ENCODE measurements at places on chromosomes 2 and 18.

- no peak for DNase-seq
Observed at GRCh38 chr2:241492174-241492565, 16.2 kb downstream of the STK25 start.

- no peak for DNase-seq
Observed at GRCh38 chr2:55054106-55054875, 4.0 kb upstream of the RTN4 start.

GRCh38 chr2:183010112-183010511 lies 28.1 kb downstream of the NCKAP1 start:
- no peak for DNase-seq

DNA sequence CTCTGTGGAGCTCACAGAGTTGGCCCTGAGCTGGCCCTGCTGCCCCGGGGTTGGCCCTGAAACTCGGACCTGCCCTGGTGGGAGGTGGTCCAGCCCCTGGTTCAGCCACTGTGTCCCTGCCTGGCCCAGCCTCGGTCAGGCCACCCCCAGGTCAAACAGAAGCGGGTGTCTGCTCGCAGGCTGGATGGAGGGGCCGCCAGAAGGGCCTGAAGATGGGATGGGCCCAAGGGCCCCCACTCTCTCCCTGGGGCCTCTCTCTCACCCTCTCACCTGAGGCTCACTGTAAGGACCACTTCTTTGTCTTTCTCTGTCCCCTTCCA lies 25.1 kb upstream of the B3GNT7 start:
- DNase-seq: no peak

- DNase-seq: no peak
Observed at GRCh38 chr18:67290421-67290820, 226.1 kb downstream of the DSEL start.

DNA sequence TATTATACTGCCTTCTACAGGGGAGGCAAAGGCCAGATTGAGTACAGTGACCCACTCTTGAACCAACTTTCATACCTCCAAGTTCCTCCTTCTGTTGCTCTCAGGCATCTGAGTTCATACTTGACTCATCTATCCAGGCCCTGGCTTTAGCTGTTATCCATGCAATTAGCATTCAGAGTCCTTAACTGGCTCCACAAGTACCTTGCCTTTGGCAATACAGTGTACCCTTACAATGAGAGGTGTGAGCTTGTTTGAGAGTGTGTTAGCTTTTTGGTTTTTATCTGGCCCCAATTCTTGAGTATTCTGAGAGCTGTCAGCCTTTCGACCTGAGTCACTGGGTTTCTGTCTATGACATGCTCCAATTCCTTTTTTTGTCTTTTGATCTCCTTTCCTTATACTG lies 60.2 kb downstream of the EHD3 start:
- no peak for DNase-seq

- DNase-seq: no peak
Observed at GRCh38 chr18:35291166-35291565, 1.1 kb upstream of the ZSCAN30 start.

DNA sequence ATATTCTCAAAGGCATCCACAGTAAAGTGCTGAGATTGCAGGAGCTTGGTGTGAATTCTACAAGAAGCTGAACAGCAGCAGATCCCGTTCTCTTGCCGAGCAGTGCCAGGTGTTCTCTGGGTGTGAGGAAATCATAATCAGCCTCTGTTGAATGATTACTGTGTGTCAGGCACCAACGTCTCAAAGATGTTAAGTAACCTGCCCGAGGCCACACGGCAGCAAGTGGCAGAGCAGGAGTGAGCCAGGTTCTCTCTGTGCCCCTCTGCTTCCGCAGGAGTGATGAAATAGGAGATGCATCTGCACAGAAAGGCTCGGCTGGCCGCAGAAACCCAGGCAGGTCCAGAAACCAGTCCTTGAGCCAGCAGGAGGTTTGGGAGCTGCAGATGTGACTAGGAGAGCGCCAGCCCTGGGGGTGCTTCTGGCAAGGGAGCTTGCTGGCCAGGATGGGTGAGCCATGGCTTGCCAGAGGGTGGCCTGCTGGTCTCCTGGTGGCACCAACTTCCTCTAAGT lies 68.4 kb downstream of the COPS7B start:
- no peak for DNase-seq

DNA sequence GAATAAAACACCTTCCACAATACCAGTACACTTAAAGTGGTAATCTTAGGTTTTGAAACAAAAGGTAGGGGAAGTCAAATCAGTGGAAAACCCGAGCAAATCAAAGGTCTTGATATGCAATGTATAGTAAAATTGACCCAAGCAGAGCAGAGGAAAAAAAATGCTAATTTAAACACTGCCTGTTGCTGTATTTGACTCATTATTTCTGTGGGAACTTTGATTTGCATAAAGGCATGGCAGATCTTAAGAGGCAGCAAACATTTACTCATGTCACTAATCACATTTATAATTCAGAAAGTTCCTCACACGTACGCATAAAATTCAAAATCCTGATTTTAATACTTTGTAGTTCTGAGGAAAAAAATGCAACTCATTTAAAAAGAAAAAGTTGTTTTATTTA lies 64.4 kb downstream of the IKZF2 start:
- DNase-seq: no peak

DNA sequence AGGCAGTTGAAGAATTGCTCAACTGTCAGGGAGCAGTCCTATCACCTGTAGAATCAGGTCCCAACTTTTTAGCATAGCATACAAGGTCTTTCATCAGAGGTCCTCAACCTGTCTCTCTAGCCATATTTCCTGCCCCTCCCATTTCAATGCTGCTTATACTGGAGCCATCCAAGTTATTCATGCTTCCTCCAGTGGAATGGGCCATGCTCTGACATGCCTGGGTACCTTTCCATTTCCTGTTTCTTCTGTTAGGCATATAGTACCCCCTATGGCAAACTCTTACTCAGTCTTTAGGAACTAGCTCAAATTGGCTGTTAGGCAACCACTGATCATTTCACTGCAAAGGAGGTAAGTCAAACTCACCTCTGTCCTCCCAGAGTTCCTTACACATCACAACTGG lies 51.0 kb upstream of the ABCA12 start:
- DNase-seq: no peak

DNA sequence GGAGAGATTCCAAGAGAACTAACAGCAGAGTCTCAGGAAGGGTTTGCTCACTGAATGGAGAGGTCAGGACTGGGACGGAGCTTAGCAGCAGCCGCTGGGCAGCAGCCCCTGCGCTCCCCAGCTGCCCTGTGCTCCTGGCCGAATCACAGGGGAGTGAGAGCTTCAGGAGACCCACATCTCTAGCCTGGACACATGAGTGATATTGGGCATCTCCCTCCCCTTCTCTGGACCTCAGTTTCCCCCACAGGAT lies 511 bp downstream of the MATN3 start:
- DNase-seq: no peak

- DNase-seq: no peak
Observed at GRCh38 chr2:170243118-170243837, 65.3 kb downstream of the MYO3B start.

DNA sequence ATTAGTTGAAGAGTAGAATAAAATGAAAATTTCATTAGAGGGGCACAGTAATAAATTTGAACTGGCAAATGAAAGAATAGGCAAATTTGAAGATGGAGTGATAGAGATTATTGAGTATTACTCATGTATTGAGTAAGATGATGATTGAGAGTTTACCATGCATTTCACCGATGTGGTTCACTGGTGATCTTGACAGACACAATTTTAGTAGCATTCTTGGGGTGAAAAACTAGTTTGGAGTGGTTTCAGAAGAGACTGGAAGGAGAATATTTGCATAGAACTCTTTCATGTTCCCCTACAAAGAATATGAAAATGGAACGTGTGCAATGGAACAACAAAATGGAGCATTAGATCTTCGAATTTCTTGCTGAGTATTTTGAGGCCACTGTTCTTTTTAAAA lies 121.4 kb downstream of the ASXL3 start:
- no peak for DNase-seq

GRCh38 chr2:28610583-28611201 lies 114.8 kb downstream of the PLB1 start:
- DNase-seq: no peak

GRCh38 chr18:396251-396555 lies 104.3 kb downstream of the COLEC12 start:
- DNase-seq: no peak

DNA sequence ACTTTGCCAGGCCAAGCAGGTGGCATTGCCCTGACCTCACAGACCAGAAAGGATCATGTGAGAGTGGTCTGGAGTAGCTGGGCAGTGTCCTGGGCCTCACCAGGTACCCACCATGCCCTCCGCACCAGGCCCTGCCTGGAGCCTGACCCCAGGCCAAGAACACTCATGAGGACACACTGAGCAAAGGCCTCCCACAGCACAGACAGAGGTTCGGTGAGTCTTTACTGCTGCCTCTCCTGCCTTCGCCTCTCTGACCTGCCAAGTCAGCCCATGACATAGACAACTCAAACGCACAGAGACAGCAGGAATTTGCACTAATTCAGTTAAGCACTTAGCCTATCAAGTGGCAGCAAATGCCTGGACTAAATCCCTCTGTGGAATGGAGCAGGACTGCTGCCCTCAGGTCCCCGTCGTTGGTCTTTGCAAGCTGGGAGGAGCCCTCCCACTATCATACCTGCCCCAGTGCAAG lies 62.5 kb downstream of the RHOB start:
- no peak for DNase-seq

- no peak for DNase-seq
Observed at GRCh38 chr2:200595913-200596312, 10.1 kb downstream of the AOX1 start.

DNA sequence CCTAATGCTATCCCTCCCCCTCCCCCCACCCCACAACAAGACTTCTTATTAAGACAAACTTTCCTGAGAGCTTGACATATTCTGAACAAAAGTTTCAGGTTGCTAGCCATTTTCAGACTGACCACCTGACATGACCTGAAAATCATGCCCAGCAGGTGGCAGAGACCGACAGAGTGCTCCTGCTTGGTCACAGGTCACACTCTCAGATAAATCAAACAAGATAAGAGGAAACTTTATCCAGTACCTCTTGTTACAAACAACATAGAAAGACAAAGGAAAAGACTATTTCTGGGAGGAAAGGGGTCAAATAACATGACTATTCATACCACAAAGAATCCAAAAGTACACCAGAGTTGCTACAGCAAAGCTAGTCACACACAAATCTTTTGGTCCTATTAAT lies 107.4 kb downstream of the TMEM200C start:
- DNase-seq: no peak

GRCh38 chr2:156826341-156826933 lies 390.3 kb downstream of the GPD2 start:
- no peak for DNase-seq

- no peak for DNase-seq
Observed at GRCh38 chr2:135494503-135494902, 36.5 kb downstream of the ZRANB3 start.
